ENCODE measurements at places on chromosomes 6 and 20.

- no peak for DNase-seq
These were observed 207.5 kb upstream of the CST7 start for GRCh38 chr20:24741493-24742072.

DNA sequence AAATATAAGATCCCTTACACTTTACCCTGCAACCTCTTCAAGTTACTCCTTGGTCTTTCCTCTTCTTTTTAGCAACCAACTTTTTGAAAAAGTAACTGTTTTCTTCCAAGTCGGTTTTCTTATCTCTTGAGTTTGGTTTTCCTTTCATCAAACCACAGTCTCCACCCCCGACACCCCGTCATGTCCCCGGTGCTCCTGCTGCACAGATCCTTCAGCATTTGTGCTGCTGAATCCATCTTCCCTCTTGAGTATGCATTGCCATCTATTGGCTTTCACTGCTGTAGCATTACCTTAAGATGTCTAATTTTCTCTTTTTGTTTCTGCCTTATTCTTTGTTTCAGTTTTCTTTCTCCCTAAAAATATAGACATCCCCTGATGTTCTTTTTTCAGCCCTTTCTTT, 11.9 kb upstream of the TNFRSF21 start:
- DNase-seq: no peak

- no peak for DNase-seq
These were observed 328.5 kb downstream of the EPM2A start for GRCh38 chr6:145406783-145407182.

GRCh38 chr6:117075218-117075617, 190.1 kb upstream of the VGLL2 start:
- no peak for DNase-seq

DNA sequence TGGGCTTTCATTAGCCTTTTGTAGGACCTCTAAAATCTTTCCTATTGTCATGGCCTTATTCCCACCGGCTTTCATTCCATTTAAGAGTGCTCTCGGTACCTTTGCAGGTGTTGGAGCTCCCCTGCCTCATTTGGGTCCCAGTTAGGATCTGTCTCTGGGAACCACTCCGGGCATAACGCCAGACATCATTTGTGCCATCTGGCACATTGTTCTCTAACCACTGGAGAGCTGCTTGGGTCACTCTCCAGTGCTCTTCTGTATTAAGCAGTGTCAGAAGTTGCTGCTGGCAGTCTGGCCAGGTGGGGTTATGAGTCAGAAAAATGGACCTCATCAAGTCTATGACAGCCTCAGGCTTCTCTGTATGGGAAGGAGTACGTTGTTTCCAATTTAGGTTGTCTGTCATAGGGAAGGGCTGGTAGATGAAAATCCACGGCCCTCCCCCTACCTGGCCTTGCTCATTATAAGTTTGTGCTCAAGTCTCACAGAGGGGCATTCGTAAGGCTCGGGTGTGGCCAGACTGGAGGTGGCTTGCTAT, 62.9 kb upstream of the MOCS1 start:
- no peak for DNase-seq

DNA sequence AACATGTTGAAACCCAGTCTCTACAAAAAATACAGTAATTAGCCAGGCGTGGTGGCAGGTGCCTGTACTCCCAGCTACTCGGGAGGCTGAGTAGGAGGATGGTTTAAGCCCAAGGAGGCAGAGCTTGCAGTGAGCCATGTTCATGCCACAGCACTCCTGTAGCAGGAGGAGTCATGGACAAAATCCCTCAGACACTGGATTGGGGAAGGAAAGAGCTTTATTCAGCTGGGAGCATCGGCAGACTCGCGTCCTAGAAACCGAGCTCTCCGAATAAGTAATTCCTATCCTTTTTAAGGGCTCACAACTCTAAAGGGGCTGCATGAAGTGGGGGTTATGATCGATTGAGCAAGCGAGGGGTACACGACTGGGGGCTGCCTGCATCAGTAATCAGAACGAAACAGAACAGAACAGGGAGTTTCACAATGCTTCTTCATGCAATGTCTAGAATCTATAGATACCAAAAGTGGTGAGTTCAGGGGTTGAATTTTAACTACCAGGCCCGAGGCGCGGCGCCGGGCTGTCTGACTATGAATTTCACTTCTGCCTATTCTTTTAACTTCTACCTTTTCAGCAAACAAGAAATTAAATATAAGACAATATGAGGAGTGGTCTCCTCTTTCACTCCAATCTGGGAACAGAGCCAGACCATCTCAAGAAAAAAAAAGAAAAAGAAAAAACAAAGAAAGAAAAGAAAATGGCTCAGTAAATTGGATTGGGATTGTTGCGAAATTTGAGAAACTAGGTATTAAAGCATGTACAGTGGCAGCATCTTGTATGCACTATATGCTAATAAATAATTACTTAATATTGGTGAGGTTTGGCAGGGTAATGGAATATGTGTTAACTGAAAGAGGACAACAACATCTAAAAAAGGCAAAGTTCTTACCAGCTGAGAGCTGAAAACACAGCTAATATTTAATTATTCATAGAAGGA, 23.6 kb downstream of the HMGN4 start:
- DNase-seq: no peak

DNA sequence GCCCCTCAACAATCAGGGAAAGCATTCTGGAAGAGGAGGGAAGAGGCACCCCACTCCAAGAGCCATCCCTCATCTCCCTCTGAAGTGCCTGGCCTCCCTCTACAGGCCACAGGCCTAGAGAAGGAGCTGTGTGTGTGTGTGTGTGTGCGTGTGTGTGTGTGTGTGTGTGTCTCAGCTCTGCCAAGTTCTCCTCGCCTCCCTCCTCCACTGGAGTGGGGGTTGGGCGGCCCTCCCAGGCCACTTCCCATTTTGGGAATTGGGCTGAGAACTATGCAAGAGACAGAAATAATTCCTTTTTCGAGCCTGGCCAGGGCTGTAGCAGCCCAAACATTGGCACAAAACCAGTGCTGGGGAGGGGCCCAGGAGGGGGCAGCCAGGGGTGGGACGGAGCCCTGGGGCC, 35.7 kb downstream of the KCNB1 start:
- peak; percentile 75 for DNase-seq

GRCh38 chr6:134642819-134643218, 307.1 kb downstream of the ALDH8A1 start:
- DNase-seq: no peak

DNA sequence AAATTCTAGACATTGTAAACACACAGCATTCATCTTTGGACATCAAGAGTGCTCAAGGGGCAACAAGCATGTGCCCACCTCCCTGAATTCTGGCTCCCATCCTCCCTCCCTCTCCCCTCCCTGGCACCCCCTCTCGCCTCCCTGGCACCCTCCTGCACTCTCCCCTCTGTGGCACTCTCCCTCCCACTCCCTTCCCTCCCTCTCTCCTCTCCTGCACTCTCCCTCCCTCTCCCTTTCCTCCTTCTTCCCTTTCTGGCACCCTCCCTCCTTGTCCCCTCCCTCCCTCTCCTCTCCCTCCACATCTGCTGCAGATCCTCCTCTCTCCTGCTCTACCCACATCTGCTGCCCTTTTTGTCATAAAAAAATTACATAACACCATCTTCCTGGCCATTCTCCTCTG, 113.0 kb upstream of the SLC22A23 start:
- no peak for DNase-seq

DNA sequence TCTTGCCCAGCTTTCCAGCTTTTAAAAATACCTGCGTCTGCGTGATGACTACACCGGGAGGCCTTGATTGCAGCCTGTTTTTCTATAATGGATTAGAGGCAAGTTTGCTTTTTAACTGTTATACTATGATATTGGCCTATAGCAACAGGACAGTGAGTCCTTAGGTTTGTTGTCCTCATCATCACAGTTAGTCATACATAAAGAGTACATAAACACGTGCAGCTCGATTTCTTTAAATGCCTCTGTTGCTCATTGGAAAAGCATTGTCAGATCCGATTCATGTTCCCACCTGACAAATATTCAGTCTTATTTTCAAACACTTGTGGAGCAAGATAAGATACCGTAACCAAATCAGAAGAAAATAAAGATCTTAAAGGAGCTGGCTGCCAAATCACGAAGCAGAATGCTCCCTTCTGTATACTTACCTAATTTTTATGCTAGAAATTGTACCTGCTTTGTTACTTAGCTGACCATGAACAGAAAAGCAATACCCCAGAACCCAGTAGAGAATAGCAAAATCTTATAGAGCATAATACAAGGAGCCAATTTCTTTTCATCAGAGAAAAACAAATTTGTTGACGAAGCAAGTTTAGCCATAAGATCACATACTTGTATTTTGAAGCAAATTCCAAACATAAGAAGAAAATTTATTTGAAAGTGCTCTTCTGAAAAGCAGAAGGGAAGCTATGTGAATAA, 100.4 kb downstream of the TMEM200A start:
- no peak for DNase-seq

DNA sequence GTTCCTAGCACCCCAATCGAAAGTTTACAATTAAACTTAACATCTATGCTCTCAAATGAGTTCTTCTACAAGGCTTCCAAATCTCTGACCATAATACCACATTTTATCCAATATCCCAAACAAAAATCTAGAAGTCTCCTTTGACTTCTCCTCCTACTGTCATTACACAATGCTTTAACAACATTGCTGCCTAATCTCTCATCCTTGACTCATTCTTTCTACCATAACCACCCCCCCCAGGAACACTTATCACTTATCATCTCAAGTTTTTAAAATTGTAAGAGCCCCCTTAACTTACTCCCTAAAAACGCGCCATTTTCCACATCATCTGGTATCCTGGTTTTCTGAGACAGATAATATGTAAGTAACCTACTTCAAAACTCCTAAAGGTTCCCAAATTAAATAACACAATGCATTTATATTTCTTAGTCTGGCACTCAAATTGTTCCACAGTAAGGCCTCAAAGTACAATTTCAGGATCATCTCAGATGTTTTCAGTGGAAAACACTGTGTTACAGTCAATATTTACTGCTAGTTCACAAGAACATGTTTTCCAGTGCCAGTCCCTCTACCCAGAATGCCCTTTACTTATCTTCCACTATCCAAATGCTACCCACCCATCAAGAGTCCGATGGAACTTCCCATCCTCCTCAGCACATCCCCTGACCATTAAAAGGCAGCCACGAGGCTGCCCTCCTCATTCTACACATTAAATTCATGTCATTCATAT, 308.2 kb upstream of the THEMIS start:
- DNase-seq: no peak

DNA sequence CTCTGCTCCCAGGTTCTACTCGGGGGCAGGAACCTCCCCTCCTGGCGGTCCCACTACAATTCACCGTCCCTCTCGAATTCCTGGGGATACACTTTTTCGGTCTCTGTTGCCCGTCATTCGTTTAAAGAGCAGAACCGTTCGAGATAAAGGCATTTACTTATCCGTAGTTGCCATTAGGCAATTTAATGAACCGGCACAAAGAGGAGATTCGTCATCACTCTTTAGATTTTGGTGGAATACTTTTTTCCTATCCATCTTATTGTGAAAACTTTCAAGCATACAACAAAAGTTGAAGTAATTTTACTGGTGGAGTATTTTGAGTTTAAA, 1.2 kb upstream of the CD24 start:
- no peak for DNase-seq

GRCh38 chr20:39491711-39492110, 529.6 kb downstream of the DHX35 start:
- DNase-seq: no peak

GRCh38 chr6:132650429-132650828, 8.6 kb downstream of the TAAR1 start:
- DNase-seq: no peak

DNA sequence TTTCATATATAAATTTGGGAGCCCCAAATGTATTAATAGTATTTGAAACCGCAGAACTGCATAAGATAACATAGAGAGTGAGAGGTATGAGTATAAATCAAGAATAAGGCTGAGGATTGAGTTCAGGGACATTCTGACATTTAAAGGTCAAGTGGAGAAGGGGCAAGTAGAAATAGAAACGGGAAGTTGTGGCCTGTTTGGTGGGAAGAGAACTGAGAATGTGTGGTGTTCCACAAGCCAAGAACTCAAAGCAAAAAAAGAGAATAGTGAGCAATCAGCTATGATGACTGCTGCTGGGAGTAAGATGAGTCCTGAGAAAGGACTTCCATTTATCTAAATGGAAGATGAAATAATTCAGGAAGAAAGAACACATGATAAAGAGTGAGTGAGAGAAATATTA, 418.4 kb downstream of the CD109 start:
- no peak for DNase-seq

DNA sequence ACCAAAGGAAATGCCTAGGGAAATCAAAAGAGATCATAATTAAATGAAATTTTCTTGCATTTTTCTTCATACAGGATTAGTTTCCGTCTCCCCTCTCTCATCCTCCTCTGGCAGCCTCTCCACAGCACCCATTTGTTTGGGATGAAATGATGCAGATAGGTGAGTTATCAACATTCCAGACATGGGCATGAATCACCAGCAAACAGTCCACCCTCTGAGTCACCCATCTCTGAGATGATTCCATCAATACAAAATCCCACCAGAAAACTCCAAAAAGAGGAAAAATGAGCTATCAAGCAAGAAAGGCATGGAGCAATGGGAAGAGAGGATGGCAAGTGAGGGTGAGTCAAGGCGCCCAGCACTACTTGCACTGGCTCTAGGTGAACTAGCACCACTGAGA, 11.4 kb downstream of the MC3R start:
- no peak for DNase-seq

- no peak for DNase-seq
These were observed 554.9 kb downstream of the CDH26 start for GRCh38 chr20:60513141-60513540.

GRCh38 chr6:109262261-109262660, 120.0 kb downstream of the CD164 start:
- DNase-seq: no peak
